ENCODE measurements at places on chromosomes 5 and 9. TPM values are rescaled to one million over a fixed set of nuclear protein-coding genes. Genes with fewer than 3 reads are reported as not detected.

The GGTA1 gene
- 3.5 TPM for total RNA-seq

The EQTN gene
- not detected for total RNA-seq

The TMEM171 gene
- 1.5 TPM for total RNA-seq

The SH2D3C gene
- total RNA-seq: 3.1 TPM

The KCNIP1 gene
- not detected for total RNA-seq

The GRXCR2 gene
- not detected for total RNA-seq

The CDO1 gene
- total RNA-seq: 158 TPM

The PAPPA gene
- 0.07 TPM for total RNA-seq

The FRMPD1 gene
- 0.10 TPM for total RNA-seq
